ENCODE measurements at places on chromosomes 2 and 18.

- DNase-seq: no peak
Observed at GRCh38 chr2:175744000-175744399, 258.1 kb downstream of the LNPK start.

- DNase-seq: no peak
Observed at GRCh38 chr2:168053676-168054075, 193.7 kb downstream of the STK39 start.

DNA sequence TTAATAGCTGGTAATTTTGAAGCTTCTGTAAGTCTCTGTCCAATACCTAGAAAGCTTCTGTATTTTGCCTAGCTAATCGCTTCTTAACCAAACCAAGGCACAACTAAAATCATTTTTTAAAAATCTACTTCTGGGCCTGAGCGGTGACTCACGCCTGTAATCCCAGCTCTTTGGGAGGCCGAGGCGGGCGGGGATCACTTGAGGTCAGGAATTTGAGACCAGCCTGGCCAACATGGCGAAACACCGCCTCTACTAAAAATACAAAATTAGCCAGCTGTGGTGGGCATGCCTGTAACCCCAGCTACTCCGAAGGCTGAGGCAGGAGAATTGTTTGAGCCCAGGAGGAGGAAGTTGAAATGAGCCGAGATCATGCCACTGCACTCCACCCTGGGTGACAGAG lies 148.6 kb upstream of the FIGN start:
- no peak for DNase-seq

DNA sequence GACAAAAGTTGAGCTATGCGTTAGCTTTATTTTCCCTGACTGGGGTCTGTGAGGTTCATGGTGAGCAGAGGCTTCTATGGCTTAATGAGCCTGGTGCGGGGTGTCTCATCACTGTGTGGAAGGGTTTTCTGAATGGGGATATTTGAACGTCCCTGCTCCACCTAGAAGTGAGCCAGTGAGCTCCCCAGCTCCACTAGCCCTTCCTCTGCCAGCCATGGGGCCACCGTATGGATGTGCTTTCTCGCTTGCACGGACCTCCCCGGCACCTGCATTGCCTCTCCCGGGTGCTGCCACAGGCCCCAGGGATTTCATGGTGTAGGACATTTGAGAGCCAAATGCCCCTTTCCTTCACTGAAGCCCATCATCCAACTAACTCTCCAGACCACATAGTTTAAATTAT lies 37.8 kb downstream of the CYP26B1 start:
- DNase-seq: no peak

- DNase-seq: no peak
Observed at GRCh38 chr2:54259413-54260240, 3.6 kb upstream of the TSPYL6 start.

- DNase-seq: no peak
Observed at GRCh38 chr2:71646028-71646427, 192.7 kb downstream of the DYSF start.

DNA sequence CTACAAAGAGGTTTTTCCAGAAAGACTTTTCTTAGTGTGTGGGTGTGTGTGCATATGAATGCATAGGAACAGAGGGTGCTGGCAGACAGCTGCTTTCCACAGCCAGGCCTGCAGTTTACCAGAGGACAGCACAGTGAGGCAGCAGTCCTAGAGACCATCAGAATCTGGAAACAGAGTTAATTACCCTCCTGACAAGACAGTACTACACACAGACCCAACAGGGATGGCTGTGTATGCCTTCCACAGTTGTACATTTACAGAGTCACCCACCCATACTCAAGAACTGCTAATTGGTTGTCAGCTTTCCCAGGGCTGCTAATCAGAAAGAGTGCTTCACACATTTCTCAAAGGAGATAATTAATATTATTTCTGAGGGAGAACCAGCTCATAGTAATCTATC lies 104.7 kb downstream of the FEZ2 start:
- no peak for DNase-seq

DNA sequence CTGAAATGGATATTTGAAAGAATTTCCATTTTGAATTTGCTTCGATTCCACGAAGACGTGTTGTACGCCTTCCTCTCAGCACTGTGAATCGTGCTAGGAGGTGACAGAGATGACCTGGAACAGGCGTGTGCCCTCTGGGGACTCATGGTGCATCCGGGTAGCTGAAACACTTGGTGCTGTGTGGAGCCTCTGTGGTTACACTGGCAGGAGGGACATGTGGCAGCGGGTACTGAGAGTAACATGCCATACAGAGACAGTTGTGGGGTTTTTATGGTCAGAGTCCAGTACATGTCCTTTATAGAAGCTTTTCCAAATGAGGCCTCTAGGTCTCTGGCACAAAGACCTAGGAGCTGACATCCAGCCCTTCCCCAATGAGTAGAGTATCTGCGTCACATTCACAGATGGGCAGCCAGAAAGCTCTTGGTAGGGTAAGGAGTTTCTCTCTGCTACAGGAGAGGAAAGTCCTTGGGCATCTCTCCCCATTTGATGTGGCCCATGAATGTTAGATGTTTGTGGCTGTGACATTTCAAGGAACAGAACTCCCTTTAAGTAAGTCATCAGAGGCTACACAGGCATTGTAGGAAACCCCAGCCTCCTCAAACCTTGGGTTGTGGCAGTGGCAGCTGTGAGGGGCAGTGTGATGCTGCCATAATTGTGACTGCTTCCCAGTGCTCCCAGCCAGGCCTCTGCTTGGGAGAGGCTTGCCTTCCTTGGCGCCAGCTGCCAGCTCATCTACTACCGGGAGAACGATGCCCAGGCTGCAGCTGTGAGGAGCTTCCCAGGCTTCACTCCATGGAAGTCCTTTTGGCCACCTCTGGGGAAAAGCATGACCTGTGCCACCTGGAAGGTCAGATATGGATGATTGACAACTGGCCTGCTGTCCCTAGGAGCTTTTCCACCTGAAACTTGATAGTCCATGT lies 80.6 kb downstream of the ACOXL start:
- no peak for DNase-seq

All from NCI-H2029 (cell line).